GM20000 (cell line): ENCODE measurements at places on chromosomes 3 and 15.
A peak's percentile ranks its signal among the peaks of the same experiment; 100 is the strongest.

- no peak for DNase-seq
Observed at GRCh38 chr3:194340757-194341400, 10.2 kb downstream of the CPN2 start.

GRCh38 chr15:51907136-51907862 is 64.3 kb downstream of the LEO1 start:
- no peak for DNase-seq

GRCh38 chr3:187684880-187685279 is 14.7 kb upstream of the SST start:
- DNase-seq = no peak

DNA sequence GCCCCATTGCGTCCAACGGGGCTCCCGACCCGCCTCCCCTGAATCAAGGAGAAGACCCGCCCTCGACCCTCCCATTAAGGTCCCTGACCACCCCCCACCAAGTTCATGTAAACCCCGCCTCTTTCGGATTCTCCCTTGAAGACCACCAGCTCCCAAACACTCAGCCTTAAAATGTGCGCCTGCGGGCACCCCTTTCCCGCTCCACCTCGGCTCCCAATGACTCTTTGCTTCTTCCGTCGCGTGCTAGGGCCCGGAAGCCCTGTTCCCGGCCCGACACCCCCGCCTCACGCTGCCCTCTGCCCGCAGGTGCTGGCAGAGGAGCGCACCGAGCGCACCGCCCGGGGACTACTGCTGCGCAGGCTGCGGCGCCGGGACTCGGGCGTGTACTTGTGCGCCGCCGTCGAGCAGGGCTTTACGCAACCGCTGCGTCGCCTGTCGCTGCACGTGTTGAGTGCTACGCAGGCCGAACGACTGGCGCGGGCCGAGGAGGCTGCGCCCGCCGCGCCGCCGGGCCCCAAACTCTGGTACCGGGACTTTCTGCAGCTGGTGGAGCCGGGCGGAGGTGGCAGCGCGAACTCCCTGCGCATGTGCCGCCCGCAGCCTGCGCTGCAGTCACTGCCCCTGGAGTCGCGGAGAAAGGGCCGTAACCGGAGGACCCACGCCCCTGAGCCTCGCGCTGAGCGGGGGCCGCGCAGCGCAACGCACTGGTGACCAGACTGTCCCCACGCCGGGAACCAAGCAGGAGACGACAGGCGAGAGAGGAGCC is 2.7 kb upstream of the LSMEM2 start:
- peak; percentile 25 for DNase-seq

DNA sequence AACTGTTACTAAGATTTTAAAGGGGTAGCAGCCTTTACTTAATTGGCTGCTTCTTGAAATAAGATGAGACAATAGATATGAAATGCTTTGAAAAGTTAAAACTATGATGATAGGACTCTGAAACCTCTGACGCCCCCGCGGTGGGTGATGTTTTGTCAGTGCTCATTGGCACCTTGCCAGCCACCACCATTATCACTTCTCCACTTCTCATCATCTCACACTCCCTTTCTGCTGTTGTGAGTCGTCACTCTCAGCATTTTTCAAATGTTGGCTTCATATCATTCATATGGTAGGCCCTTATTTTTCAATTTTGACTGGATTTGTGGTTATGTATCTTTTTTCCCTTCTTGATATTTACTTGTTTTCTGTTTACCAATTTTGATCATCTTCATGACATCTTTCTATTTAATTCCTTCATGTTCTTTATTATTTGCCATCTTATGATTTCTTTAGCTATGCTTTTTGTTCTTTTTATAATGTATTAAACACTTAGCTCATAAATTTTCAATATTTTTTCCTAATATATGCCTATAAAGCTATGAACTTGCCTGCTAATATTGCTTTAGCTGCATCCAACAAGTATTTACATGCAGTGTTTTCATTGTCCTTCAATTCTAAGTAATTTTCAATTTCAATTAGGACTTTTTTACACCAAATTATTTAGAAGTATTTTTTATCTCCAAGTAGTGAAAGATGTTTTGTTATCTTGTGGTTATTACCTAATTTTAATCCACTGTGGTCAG is 30.3 kb upstream of the SKOR1 start:
- DNase-seq = no peak

DNA sequence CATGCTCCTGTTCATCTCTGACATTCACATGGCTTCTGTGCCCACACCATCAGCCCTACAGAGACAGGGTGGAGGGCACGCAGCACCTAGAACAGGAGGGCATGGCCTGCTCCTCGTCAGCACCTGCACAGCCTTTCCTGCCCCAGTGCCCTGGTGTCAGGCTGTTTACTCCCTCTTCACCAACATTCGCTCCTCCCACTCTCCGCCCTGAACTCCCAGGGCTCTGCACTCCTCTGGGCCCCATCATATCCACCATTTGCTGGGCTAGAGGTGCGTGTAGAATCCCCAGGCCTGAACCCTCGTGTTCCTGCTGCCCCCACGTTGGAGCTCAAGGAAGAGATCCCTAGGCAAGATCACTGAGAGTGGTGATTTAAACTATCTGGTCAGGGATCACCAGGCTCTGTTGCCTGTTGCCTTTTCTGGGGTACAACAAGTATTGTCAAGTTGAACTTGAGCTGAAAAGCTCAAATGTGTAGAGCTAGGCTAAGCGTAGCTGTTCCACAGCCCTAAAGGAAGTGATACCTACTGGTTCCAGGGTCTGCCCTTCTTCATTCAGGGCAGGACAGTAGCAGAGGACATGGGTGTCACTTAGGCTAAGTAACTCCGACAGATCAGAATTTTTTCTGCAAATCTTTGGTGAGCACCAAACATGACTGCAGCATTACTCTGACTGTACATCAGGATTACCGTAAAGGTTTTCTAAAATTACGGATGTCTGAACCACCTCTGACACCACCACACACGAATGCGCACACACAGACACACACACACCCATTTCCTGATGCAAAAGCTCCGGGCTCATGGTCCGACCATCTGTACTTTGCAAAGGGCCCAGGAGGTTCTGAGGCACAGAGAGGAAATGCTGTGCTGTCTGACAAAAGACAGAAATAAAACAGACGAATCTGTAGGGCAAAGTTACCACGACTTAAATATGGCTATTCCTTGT is 43.7 kb upstream of the GNB5 start:
- peak; percentile 35 for DNase-seq

- DNase-seq = no peak
Observed at GRCh38 chr3:136938334-136938733, 19.4 kb upstream of the IL20RB start.

- no peak for DNase-seq
Observed at GRCh38 chr3:113148284-113148683, 63.1 kb upstream of the BOC start.

- no peak for DNase-seq
Observed at GRCh38 chr3:120506076-120506827, 55.5 kb upstream of the FSTL1 start.

- DNase-seq = no peak
Observed at GRCh38 chr3:37987751-37988179, 2.8 kb upstream of the VILL start.

GRCh38 chr15:75215107-75216004 is 13.7 kb downstream of the C15orf39 start:
- DNase-seq = no peak

DNA sequence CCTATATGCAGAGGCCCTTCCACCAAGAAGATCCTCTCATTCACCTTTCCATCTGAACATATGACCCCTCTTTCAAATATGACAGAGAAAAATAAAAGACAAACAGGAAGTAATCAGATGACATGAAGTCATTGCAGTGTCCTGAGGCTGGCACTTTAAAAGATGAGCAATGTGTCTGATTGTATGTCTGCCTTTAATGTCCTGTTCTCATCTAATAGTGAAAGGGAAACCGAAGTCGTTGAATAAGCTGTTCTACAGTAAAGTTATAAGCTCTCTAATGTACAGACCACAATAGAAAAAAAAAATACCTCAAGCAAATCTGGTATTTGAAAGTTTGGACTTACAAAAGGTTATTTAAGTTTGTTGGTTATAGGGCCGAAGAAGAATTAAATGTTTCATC is 243.0 kb downstream of the CLSTN2 start:
- no peak for DNase-seq

DNA sequence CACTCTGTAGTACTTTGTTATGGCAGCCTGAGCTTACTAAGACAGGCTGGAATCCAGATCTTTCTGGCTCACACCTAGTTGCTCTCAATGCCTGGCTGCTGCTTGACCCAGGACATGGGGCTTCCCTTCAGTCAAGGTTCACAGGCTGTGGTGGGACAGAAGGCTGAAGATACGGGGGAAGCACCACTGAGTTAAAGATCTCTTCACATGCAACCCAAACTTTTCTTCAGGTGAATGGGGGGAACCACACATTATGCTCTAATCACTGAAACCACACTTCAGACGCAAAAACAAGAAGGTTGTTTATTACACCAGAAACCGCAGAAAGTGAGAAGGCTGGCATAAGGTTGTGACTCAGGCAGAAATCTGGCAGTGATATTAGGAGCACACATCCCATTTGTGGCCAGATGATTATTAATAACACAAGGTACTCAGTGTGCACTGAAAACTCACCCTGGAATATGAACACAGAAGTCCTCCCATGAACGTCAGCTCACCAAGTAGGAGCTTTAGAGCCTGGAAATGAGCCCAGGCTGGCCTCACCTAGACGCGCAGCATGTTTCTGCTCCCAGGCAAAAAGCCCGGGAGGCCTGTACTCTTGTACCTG is 230.5 kb upstream of the CHRNA7 start:
- peak; percentile 33 for DNase-seq

- no peak for DNase-seq
Observed at GRCh38 chr15:80462836-80463512, 58.8 kb downstream of the ARNT2 start.

- DNase-seq = no peak
Observed at GRCh38 chr3:193508108-193508507, 46.6 kb downstream of the ATP13A4 start.

DNA sequence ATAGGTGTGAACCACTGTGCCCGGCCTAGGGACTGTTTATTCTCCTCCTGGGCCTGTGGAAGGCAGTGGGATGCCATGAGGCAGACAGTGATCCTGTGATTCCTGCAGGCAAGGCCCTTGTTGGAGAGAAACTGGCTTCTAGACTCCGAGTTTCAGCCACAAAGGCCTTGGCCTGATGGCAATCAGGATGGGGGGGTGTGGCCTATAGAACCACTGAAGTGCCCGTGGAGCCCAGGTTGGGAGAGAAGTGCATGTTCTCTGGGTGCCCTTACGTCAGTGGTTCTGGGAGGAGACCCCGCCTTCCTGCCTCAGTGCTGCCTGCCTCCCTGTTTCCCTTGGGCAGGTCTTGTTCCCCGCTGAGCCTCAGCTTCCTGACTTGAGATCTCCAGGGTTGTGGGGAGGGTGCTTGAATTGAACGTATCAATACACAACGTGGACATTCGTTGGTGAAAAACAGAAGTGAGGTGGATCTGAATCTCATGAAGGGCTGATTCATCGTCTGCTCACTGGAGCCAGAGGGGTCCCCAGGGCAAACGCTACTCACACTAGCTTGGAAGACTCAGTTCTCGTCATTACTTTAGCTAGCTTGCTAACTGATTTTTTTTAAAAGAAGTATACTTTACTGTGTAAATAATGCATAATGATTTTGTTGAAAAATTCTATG is 31.8 kb downstream of the IRAK2 start:
- no peak for DNase-seq

DNA sequence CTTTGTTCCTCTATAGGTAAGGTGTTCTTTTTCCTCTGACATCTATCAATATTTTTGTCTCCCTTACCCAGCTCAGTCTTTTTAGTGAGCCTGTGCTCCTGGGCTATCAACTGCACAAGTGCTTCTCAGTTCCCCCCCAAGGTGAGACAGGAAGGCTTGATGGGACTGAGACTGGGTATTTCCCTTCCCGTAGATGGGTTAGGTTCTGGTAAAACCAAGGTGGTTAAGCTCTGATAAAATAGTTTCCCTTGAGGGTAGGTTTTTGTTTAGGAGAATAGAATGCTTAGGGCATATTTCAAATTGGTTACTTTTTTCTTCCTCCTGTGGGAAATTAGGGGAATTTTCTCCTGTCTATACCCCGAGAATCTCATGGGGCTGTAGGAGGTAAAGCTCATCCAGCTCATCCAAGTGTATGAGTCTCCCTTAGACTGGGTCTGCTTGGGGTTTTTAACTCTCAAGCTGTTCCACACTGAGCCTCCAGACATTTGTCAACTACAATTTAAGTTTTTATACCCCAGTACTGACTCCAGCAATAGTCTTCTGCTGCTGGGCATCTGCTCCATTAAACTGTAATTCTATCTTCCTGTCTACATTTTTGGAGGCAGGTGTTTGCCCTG is 44.9 kb downstream of the OXSR1 start:
- DNase-seq = peak; percentile 31

DNA sequence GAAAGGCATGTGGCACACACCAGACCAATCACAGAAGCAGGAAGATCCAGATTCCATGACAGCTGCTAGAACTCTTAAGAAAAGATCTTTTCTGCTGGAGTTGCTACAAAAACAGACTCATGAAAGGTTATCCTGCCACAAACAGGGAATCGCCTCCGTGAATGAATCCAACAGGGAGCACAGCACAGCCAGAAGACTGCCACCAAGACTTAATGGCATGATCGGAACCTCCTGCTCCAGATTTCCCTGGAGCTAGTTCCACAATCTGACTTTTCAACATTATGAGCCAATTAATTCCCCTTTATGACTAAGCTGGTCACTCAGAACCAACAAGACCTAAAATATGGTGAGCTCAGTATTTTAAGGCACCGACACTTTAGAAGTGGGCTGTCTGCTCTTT is 232.5 kb downstream of the FOXP1 start:
- DNase-seq = no peak

- no peak for DNase-seq
Observed at GRCh38 chr3:159091936-159092335, 290.1 kb downstream of the MFSD1 start.

DNA sequence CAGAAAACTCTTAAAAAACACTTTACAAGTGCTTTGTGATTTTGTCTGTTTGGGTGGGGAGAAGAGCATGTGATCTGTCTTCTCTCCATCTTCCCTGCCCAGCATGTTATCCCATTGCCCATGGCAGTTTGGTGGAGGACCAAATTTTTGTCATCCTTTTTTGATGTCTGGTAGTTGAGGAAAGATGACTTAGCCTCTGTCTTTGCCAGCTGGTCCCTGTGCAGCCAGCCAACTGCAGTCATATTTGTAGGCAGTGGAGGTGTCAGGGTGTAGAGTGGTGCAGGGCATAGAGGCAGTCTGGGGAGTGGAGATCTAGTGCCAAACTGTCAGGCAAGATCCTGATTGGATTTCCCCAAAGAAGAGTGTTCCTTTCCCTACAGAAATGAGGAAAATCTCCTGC is 40.7 kb downstream of the GASK1A start:
- no peak for DNase-seq

GRCh38 chr15:81292523-81293001 is 31.4 kb downstream of the STARD5 start:
- DNase-seq = peak; percentile 71
